ENCODE measurements at places on chromosomes 5 and 9. TPM values are rescaled to one million over a fixed set of nuclear protein-coding genes. Genes with fewer than 3 reads are reported as not detected.

Gene MEIKIN
- not detected for total RNA-seq

Gene TMEM252
- total RNA-seq, result not detected

Gene GARNL3
- total RNA-seq, result 2.9 TPM

Gene CRHBP
- total RNA-seq, result 0.58 TPM

Gene SAPCD2
- total RNA-seq, result 6.1 TPM

Gene CLPTM1L
- 173 TPM for total RNA-seq
